ENCODE measurements at places on chromosomes 3 and 15.

GRCh38 chr15:74322558-74323180 is 44.8 kb downstream of the CYP11A1 start:
- peak; percentile 79 for DNase-seq

GRCh38 chr3:39095778-39096177 is 11.6 kb downstream of the GORASP1 start:
- DNase-seq: no peak

GRCh38 chr15:45156744-45157455 is 27.1 kb downstream of the DUOX1 start:
- no peak for DNase-seq

GRCh38 chr15:24076090-24076784 is 389.1 kb upstream of the NDN start:
- no peak for DNase-seq

DNA sequence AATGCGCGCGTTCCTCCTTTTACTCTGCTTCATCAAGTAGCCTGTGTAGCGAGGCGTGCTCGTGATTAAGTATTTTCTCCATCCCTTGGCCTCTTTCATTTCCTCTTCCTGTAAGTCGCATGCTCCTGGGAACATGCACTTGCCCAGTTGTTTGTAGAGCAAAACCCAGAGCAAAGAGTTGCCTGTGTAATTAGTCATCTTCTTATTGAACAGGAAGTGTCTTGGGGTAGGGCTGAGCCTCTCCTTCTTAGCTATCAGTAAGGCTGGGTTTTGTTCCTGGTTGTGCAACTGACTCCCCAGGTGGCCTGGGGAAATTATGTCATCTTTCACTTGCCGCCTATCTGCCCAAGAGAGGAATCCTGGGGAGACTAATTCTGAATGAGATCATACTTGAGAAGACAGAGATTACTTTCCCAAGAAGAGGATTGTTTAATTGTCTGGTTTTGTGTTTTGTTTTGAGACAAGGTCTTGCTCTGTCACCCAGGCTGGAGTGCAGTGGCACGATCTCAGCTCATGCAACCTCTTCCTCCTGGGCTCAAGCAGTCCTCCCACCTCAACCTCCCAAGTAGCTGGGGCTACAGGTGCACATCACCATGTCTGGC is 14.9 kb downstream of the LIPH start:
- no peak for DNase-seq

DNA sequence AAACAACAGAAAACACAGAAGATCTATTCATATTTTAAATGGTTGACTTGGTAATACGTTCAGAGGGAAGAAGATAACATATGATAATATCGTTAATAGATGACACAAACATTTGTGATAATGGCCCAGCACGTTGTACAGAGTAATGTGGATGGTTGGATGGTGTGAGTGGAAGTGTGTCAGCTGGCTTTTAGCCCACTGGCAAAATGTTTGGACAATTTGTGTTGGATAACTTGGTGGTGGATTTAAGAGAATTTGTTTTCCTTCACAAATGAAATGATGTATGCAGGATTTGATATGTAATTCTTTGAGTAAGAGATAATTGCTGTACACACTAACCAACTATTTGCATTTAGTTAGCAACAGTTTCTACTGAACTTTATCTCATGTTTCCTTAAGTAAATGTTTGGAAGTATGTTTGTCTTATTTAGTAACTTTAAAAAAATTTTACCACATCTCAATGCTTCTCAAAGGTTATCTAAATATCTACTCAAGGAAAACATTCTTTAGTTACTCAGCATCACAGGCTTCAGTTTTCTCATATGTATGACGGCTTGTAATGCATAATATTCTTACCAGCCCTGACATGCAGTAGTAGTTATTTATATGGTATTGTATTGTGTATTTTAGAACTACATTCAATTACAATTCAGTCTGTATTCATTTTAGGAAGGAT is 328.5 kb upstream of the GOLIM4 start:
- no peak for DNase-seq

- DNase-seq: no peak
These were observed 44.2 kb downstream of the MGLL start for GRCh38 chr3:127777921-127778656.

DNA sequence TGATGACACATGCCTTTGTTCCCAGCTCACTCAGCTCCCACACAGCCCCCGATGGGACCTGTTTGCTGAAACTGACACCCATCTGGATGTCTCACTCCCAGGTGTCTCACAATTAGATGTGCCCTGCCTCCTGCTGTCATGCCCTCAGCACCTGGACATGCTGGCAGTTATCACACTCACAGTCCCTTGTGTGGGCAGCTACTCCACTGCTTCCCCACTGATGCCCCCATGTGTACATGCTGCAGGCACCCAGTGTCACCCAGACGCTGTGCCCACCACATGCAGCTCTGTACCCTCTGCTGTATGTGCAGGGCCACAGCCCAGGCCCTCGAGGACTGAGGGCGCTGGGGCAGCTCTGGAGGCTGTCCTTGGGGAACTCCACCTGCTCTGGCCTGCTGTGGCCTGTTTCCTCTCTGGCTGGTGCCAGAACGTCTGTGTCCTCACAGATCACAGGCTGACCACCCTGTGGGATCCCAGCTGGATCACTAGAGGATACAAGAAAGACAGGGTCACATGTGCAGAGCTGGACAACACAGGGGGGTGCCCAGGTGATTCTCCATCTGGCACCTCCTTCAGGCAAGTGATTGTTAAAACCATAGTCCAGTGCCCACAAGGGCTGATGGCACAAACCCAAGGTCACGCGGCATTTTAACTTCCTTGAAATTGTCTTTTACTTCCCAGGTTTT is 14.0 kb downstream of the C3orf22 start:
- DNase-seq: no peak

GRCh38 chr15:40338041-40338657 is 2.6 kb downstream of the CCDC9B start:
- DNase-seq: peak; percentile 92

- no peak for DNase-seq
These were observed 198.3 kb downstream of the UBE3A start for GRCh38 chr15:25240461-25241021.

GRCh38 chr3:38549486-38549885 is 53.3 kb downstream of the EXOG start:
- no peak for DNase-seq

- DNase-seq: peak; percentile 89
These were observed at the start of gene DZIP1L for GRCh38 chr3:138114988-138115971. DZIP1L (minus strand) TSS chr3:138115608; CDS start chr3:138103971, 11,637 bp downstream.

DNA sequence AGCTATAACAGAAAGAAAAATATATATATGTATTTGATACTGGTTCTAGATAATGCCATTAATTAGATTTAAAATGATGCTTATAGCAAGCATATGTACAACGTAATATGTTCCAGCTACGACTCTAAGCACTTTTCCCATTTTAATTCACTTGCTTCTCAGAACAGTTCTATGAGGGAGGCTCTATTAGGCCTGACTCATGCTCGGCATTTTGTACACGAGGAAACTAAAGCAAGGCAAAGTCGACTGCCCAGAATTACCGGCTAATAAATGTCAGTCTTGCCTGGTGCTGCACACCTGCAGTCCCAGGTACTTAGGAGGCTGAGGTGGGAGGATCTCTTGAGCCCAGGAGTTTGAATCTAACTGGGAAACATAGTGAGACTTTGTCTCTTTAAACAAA is 106.0 kb downstream of the PTPRG start:
- no peak for DNase-seq

GRCh38 chr3:18398448-18398847 is 26.7 kb downstream of the SATB1 start:
- no peak for DNase-seq

GRCh38 chr15:64438653-64439447 is 21.5 kb upstream of the ZNF609 start:
- no peak for DNase-seq

DNA sequence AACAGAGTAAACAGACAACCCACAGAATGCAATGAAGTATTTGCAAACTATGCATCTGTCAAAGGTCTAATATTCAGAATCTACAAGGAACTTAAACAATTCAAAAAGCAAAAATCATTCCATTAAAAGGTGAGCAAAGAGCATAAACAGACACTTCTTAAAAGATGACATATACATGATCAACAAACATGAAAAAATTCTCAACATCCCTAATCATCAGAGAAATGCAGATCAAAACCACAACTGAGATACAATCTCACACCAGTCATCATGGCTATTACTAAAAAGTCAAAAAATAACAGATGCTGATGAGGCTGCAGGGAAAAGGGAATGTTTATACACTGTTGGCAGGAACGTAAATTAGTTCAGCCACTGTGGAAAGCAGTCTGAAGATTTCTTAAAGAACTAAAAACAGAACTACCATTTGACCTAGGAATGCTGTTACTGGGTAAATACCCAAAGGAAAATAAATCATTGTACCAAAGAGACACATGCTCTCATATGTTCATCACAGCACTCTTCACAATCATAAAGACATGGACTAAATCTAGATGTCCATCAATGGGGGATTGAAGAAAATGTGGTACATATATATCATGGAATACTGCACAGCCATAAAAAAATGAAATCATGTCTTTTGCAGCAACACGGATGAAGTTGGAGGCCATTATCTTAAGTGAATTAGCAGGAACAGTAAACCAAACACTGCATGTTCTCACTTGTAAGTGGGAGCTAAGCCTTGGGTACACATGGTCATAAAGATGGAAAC is 393.3 kb upstream of the CBLB start:
- no peak for DNase-seq

DNA sequence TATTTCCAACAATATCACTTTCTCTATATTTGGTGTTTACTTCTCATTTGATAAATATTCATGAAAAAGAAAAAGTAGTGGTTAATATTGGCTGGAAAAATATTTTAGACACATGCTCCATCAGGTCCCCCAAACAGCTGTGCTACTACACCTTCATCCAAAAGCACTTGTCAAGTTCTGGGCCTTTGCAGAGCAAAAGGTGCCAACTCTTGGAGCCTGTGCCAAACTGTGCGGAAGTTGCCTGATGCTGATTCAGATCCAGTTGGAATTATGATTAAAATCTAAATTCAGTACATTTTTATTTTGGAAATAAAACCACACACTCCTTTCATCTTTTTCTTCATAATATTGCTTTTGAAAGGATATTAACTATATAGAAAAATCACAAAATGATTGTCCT is 1497.4 kb upstream of the CADM2 start:
- DNase-seq: no peak

All from NCI-H526 (cell line).